ENCODE measurements at places on chromosomes 3 and 15.

DNA sequence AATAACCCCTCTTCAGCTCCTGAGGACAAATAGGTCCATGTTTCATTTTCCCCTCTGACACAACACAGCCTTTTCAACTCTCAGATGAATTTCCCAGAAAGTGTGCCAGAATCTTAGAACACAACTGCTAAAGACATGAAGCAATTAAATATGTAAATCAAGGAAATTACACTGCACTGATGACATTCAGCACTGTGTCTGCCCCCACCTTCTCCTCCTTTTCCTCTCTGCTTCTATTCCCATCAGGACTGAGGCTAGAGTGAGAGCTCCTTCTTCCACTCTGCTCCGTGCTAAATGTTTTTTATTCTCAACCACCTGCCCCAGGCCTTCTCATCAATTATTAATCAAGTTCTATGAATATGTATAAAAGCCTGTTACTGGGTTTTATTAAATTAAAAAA lies 596.1 kb downstream of the TUSC7 start:
- DNase-seq = no peak

- no peak for DNase-seq
These were observed 30.9 kb downstream of the MYO9A start for GRCh38 chr15:72086920-72087648.

- no peak for DNase-seq
These were observed 92.2 kb downstream of the LRTM1 start for GRCh38 chr3:54835701-54836100.

DNA sequence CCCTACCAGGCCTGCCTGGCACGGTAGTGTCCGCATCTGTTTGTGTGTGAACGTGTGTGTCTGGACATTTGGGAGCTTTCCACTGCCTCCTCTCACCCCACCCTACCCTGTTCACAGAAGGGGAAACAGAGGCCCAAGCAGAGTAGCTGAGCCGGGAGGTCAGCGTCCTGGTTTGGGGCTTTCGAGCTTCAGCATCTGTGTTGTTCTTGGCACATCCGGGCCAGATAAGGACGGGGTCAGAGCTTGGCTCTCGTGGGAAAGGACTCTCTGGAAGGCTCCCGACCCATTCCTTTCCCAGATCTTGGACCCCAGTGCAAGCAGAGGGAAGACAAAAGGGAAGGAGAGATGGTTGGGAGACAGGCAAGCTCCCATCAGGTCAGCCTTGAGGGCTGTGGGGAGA lies 6.3 kb upstream of the PTH1R start:
- DNase-seq = no peak

DNA sequence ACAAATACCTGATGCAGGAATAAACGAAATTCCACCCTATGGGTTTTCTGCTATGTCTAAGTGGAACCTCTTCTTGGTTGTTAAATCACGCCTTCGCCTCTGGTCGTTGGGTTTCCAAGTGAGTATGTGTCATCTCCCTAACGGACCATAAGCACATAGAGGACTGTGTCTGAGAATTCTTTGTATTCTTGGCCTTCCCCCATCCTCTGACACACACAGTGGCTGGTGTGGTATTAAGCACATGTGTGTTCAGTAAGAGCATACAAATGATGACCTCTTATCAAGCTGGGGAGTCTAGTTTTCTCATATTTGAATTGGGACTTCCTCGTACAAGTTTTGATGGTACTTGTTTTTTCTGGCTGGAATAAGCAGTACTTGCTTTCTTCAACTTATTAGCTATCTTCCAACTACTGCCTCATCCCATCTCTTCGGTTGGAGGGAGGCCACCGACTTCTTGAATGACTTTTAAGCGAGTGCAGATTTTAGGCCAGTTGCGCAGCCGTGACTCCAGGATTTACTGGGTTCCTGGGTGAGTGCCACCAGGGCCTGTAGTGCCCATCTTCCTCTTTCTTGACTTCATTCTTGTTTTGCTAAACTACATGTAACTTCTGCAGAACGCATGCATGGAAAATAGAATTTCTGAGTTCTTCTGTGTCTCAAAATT lies 240.2 kb downstream of the ADAMTS17 start:
- no peak for DNase-seq

- no peak for DNase-seq
These were observed 191.2 kb upstream of the SOX14 start for GRCh38 chr3:137572931-137573330.

- no peak for DNase-seq
These were observed 85.1 kb downstream of the DNAJB8 start for GRCh38 chr3:128381609-128382008.

- no peak for DNase-seq
These were observed 22.9 kb upstream of the HHATL start for GRCh38 chr3:42725454-42725853.

GRCh38 chr15:101538996-101539395 lies 49.5 kb upstream of the PCSK6 start:
- DNase-seq = no peak

GRCh38 chr3:52056521-52056967 lies at the start of gene DUSP7:
Gene DUSP7, minus strand, starts transcription at chr3:52056571. Its CDS starts 205 bp downstream, at chr3:52056366.
- DNase-seq = peak; percentile 78

DNA sequence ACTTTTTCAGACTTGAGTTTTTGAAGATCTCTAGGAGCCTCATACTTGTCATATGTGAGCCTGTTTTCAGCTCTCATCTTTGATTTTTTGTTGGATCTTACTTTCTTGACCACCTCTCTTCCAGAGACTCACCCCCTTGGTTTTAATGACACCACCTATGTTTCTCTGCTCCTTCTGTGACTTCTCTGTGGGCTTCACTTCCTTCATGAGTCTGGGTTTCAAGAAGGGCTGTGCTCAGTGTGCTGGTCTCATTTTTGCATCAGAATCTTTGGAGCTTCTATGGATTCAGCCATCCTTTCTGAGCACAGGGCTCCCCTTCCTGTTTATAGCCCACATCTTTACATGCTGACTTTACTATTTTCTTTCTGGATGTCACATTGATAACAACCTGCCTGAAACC lies 17.7 kb downstream of the PPM1L start:
- DNase-seq = no peak

GRCh38 chr15:92586966-92587365 lies 68.6 kb downstream of the FAM174B start:
- DNase-seq = no peak

DNA sequence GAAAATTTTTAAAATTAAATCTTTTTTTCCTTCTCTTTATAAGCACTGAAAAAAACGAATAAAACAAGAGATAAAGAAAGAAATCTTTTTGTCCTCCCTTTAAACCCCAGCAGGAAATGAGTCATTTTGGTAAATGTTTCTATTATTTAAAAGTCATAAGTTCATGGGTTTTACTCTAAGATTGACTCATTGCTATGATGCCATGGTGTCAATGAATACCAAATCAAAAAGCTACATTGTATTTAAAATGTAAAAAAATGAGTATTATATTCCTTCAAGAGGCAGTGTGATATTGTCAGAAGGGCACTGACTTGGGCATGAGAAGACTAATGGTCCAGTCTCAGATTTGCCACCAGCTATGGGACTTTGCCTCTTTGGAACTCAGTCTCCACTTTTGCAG lies 303.4 kb upstream of the DNAJC19 start:
- no peak for DNase-seq

DNA sequence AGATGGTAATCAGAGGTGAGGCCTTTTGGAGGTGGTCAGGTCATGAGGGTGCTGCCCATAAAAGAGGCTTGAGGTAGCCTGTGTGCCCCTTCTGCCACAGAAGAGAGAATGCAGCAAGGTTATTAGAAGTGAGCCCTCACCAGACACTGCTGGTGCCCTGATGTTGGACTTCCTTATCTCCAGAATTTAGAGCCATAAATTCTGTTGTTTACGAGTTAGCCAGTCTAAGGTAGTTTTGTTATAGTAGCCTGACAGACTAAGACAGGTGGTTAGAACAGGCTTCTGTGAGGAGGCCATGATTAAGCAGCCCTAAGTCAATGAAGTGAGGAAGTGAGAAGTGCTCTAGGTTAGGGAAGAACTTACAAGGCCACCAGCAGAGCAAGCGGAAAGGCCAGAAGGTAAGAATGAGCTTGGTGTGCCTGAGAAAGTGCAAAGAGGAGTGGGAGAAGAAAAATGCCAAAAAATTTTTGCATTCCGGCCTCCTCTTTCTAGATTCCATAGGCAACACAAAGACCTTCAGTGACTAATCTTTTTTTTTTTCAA lies 44.2 kb upstream of the STT3B start:
- DNase-seq = no peak

- peak; percentile 23 for DNase-seq
These were observed 14.2 kb upstream of the ANKDD1A start for GRCh38 chr15:64897345-64897985.

DNA sequence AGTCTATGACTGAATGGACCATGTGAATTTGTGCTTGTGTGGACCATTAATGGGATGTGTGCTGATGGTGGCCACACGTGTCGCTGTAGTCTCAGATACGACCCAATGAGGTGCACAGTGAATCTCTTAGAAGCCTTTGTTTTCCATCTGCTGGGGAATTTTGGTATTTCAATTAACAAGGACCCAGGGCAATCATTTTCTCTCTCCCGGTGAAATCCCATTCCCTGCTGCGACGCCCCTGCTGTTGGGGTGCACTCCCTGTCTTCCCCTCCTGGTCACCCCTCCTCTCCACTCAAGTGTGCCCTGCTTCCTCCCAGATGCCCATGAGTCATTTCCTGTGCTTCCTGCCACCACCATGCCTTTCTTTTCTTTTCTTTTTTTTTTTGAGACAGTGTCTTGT lies 32.7 kb downstream of the EBLN2 start:
- peak; percentile 84 for DNase-seq

DNA sequence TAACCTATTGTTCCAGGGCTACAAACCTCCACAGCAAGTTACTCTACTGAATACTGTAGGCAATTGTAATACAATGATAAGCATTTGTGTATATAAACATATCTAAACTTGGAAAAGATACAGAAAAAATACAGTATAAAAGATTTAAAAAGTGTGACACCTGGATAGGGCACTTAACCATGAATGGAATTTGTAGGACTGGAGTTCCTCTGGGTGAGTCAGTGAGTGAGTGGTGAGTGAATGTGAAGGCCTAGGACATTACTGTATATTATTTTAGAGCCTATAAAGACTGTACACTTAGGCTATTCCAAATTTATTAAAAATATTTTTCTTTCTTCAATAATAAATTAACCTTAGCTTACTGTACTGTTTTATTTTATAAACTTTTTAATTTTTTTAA lies 38.4 kb upstream of the SLC25A36 start:
- DNase-seq = no peak

DNA sequence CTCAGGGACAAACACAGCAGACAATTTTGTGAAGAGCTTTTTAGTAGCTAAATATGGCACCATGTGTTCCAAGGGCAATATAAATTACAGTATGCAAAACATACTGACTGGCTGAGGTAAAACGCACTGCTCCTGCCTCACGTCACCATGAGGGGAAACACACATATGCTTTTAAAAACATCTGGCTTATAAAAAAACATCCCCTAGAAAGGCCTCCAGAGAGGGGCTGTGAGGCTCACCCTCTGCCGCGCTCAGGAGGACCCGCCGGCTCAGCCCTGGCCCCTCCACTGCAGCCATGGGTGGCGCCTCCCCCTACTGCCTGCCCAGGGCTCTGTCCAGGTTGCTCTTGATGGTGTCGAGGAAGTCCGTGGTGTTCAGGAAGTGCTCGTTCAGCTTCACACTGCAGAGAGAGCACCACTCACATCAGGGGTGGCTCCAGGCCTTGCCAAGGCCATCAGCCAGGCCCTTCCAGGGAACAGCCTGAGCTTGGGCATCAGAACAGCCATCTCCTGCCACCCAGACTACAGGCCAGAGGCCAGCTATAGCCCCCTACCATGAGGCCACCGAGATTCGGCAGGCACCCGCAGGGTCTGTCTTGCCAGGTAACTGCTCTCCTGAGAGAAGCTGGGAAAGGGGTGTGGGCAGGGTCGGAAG lies 18.2 kb downstream of the IDH2 start:
- DNase-seq = no peak

DNA sequence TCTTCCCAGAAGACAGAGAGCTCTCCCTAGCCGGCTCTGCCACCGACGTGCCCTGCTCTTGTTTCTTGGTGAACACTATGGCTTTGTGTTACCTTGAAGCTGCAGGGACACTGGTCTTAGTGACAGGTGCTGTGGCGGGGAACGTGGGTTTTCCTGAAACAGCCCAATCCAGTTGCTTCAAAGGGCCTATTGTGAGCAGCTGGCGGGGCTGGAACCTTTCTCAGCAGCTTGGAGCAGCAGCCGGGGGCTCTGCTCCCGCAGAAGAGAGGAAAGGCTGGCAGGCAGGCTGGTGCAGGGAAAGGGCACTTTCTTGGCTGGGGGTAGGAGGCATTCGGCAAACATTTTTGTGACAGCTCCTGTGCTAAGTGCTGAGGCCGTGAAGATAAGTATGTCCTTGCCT lies 12.8 kb downstream of the MYZAP start:
- no peak for DNase-seq

DNA sequence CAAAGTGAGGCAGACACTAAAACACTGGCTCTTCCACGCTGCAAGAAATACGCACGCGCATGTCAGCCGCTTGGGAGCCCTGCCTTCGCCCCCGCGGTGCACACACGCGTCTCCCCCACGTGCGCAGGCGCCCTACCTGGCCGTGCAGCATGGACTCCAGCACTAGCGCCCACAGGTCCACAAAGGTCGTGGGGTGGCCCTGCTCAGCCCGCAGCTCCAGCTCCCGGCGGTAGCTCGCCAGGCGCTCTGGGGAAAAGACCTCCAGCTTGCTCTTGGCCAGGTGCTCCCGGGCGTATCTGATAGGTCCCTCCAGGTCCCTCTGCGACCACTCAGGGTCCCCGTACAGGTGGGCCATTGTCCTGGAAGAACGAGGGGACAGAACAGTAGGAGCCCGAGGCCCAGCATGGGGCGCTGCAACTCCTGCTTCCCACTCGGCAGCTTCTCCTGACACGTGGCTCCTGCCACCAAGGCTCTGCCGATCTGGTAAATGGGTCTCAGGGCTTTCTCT lies 14.9 kb downstream of the PLA2G4D start:
- DNase-seq = no peak

DNA sequence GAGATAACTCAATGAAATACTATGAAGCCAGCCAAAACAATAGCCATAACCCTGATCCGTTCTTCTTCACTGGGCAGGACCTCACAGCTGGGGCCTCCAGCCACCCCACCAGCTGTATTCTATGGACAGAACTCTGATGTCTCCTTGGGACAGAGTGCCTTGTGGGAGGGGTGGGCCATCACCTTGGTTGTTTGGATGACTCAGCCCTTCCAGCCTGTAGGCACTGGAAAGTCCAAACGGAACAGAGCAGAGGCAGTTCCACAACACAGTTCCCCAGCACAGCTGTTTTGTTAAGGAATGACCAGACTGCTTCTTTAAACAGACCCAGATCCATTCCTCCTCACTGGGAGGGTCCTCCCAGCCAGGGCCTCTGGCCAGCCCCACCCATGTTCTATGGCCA lies 31.9 kb upstream of the ZBED2 start:
- no peak for DNase-seq

GRCh38 chr3:67937498-67938118 lies 283.2 kb upstream of the SUCLG2 start:
- DNase-seq = no peak

Measured in NCI-H82 (cell line).